ENCODE measurements at places on chromosomes 1 and 21.
A peak's percentile ranks its signal among the peaks of the same experiment; 100 is the strongest.

DNA sequence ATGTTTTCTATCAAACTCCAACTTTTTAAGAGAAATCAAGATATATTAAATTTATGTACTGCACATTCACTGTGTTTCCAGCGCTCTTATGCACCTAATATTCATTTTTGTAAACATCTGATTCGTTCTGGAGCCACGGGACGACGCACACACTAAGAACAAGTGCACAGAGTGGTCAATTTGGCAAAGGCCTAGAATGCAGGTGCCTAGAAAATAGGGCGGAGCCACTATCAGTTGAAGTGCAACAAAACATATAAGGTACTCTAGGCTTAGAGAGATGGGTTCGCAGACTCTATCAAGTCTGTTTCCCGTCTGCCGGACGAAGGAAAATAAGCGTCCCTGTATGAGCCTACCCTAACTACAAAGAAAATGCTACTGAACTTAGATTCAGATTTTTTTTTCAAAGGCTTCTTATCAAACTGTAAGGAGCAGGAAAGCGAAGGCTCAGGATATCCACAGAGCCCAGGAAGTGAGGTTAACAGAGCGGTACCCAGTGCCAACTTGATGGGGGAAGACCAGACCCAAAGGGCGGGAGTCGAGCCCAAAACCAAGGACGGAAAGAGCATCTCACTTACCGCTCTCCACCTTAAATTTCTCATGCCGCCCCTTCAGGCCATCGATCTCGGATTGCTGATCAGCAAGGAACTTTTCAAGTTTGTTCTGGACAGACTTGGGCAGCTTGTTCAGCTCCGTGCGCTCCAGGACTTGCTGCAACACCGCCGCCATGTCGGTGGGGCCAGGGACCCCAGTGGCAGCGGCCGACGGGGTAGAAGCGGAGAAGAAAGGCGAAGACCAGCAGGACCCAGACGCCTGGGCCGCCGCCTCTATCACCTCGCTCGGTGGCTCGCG lies 526 bp downstream of the TPR start:
- peak; percentile 12 for DNase-seq

GRCh38 chr1:218633238-218633988 lies 288.3 kb downstream of the TGFB2 start:
- DNase-seq, result no peak

DNA sequence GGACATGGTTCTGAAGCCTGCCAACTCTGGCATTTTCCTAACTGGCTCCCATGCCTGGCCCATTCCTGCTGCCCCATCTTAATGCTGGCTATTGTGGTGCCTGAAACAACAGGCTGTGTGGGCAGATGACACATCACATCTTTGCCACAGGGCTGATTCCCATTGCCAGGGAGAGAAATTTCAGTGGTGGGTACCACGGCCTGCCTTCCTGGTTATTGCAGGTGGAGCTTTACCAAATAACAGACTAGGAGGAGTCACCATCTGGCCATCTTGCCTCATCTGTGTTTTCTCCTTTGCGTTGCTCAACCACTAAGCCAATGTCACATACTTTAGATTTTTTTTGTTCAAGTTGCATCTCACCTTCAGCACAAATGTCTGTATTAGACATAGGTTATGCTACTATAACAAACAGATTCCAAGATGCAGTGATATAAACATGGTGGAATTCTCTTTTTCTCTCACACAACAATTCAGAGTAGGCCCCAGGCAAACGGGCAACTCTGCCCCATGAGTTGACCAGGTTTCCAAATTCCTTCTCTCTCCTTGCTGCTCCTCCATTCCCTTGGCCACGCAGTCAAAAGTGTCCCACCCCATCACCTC lies 14.1 kb downstream of the CDA start:
- no peak for DNase-seq

DNA sequence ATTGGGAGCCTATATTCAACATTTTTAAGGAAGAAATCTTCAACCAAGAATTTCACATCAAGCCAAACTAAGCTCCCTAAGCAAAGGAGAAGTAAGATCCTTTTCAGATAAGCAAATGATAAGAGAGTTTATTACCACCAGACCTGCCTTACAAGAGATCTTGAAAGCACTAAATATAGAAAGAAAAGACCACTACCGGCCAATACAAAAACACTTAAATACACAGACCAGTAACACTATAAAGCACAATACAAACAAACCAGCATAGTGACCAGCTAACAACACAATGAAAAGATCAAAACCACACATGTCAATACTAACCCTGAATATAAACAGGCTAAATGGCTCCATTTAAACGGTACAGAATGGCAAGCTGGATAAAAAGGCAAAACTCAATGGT lies 165.4 kb downstream of the MRPL39 start:
- no peak for DNase-seq

DNA sequence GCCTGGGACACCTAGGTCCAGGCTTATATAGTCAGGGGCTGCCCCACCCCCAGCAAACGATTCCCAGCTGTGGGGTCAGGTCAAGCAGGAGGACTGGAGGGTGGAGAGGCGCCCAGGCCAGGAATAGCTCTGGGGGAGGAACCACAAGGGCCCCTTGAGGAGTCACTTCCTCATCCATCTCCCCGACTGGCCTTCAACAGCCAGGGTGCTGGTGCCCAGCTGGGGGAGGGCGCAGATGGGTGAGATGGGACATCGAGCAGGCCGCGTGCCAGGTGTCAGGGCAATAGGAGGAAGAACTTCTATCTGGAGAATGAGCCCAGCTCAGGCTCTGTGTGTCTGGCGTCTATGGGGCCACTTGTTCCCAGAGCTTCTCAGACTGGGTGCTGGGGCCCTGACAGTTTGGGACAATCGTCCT lies 208 bp upstream of the MYBPH start:
- DNase-seq, result no peak

- DNase-seq, result no peak
These were observed 40.3 kb downstream of the HSF2BP start for GRCh38 chr21:43618940-43619339.

DNA sequence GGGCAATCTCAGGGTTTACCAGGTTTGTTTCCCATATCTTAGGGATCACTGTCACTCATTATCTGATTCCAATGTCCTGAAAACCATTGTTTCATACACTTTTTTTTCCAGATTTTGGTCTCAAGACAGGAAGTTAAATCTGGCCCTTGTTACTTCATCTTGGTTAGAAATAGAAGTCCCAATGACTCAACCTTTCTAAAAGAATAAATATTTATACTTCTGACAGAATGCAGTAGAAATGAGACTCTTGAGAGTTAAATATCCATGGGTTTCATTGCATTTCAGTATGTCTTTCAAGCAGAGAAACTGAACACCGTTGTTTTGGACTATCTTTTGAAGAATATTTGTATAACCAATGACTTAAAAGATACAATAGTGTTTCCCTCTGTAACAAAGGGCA lies 19.8 kb upstream of the VCAM1 start:
- DNase-seq, result no peak

DNA sequence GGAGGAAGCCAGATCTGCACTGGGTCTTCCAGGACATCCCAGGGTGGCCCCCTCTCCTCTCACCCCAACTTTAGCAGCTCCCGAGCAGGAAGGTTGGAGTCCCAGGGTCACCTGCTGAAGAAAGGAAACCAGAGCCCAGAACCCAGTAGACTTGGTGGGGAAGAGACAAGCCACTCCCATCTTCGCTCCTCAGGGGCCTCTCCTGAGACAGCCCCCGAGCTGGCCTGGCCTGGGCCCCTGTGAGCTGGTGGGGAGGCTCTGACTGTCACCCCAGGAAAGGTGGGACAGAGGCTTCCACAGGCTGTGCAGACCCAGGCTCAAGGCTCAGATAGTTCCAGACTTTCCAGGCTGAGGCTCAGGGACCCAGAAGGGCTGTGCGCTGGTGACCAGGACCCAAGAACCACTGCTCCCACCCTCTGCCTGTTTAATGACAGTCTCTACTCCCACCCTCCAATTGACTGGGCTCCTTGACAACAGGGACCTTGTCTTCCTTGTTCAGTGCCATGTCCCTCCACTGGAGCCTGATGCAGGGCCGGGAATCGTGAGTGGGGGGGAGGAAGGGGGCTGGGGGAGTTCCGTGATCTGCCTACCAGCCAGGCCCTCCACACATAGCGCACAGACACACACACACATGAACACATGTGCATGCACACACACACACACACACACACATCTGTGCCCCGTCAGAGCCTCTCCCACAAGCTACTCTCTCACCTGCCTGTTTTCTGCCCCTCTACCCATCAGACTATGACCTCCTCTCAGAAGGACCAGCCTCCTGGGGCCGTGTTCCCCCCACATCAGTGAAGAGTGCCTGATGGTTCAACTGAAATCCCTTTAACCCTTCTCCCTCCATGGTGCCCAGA lies 401.2 kb downstream of the MATN1 start:
- DNase-seq, result no peak

GRCh38 chr1:91900562-91900961 lies 14.6 kb upstream of the TGFBR3 start:
- DNase-seq, result no peak

GRCh38 chr1:54804471-54805132 lies 3.5 kb upstream of the TTC22 start:
- DNase-seq, result no peak

DNA sequence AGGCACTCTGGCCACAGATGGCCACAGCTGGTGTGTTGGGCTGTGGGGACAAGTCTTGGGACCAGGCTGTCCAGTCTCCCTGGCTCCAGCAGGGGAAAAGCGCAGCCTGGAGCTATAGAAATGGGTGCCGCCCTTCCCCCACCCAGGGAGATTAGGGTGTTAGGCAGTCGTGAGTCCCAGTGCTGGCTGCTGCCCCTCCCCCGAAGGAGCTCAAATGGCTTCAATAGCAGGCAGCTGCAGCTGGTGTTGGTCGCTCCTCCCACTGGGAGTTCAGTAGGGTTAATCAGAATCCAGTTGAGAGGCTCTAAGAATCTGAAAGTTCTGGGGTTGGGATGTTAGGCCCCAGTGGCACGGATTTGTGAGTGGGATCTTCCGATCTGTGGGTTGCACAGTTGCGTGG lies 595.6 kb upstream of the PKN2 start:
- no peak for DNase-seq

DNA sequence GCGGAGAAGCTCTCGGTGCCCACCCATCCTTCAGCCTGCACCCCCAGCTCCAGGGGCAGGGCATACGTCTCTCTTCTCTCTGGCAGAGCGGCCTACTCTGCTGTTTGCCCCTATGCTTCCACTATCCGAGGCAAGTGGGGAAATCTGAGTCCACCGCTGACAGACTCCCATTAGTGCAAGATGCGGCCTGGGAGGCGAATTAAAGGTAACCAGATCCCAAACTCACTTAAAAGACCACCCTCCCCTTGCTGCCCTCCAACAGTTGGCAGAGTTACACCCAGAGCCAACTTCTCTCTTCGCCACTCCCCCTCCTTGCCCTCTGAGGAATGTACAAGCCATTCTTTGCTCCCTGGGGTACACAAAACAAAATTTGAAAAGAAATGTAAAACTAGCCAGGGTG lies 6.4 kb downstream of the FOXD3 start:
- no peak for DNase-seq

- DNase-seq, result peak; percentile 39
These were observed 215.5 kb upstream of the USP25 start for GRCh38 chr21:15514073-15514946.

- DNase-seq, result peak; percentile 72
These were observed 14.3 kb downstream of the QSOX1 start for GRCh38 chr1:180168786-180169639.

Measured in HuH-7 (cell line).